ENCODE measurements at places on chromosomes 3 and 15.
A peak's percentile ranks its signal among the peaks of the same experiment; 100 is the strongest.

- DNase-seq, result no peak
These were observed 37.1 kb upstream of the ST3GAL6 start for GRCh38 chr3:98726084-98726483.

DNA sequence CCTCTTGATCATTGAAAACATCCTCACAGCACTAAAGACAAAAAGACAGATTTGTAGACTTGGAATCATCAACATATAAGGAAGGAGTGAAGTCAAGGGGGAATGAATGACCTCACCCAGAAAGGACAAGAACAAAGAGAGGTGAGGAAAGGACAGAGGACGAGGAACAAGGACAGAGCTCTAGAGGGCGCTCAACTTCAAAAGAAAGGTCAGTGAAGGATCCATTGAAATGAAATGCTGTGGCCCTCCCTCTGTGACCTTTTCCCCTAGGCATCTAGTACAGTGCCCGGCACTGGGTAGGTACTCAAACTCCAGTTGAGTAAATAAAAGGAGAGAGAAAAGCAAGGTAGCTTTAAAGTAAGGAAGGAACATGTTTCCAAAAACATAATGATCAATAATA is 2.6 kb downstream of the ATP8B4 start:
- DNase-seq, result no peak

DNA sequence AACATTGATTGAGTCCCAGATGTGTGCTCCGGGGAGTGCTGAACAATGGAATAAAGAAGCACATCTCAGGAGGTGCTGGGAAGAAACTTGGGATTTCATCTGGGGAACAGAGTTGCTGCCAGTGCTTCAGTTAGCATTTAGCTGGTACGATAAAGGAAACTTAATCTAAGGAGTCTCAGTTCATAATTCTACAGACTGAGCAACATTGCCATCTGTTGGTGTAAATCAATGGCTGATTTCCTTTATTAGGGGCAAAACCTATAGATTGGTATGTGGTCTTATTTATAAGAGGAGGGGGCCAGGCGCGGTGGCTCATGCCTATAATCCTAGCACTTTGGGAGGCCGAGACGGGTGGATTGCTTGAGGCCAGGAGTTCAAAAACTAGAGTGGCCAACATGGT is 8.9 kb downstream of the MKRN2OS start:
- no peak for DNase-seq

GRCh38 chr3:156760333-156760732 is 65.8 kb upstream of the LEKR1 start:
- no peak for DNase-seq

DNA sequence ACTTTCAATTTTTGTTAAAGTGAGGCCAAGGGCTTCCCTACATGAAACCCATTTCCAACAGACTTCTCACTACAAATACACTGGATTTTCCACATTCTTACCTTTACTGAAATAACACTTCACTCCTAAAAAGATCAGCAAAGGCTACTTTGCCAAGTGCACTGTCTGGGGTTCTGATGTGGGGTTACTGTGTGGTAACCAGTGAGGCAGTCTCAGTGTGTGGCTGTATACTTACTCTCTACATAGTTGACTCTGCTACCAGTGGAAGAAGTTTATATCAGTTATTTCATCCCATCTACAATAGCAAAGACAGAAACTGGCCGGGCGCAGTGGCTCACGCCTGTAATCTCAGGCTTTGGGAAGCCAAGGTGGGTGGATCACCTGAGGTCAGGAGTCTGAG is 5.6 kb downstream of the WDR82 start:
- DNase-seq, result no peak

- DNase-seq, result no peak
These were observed 675.6 kb downstream of the GRM7 start for GRCh38 chr3:7536510-7536909.

DNA sequence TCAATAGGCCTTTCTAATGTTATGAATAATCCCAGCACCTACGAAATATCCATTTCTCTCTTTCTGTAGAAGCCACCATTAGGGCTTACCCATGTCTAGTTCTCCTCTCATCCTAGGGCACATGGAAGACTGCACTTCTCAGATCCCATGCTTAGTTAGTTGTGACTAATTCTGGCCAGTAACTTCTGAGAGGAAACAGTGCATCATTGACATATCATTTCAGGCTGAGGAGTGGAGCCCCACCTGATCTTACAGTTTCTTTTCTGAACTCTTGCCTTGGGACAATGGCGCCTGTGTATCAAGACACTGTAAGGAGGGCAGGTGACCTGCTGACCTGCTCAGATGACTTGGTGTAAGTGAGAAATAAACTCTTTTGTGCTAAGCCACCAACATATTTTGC is 39.4 kb upstream of the TBL1XR1 start:
- no peak for DNase-seq

DNA sequence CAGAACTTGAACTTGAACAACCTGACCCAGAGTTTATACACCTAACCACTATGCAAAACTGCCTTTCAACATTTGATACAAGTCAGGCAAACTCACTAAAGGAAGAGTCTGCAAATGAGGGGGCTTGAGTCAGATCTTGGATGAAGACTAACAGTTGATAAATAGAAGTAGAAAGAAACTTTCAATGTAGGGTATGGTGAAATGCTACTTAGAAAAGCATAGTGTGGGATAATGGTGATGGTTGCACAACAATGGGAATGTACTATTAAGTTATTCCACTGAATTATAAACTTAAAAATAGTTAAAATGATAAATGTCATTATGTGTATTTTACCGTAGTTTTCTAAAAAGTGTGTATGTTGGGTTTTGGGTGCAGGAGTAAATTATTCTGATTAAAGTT is 19.7 kb upstream of the ZNF280D start:
- DNase-seq, result no peak

GRCh38 chr3:176951144-176951543 is 246.1 kb downstream of the TBL1XR1 start:
- no peak for DNase-seq

- DNase-seq, result no peak
These were observed 29.6 kb downstream of the STAC start for GRCh38 chr3:36409862-36410261.

GRCh38 chr3:23490459-23490858 is 287.3 kb downstream of the UBE2E2 start:
- DNase-seq, result no peak

GRCh38 chr3:185270262-185270955 is 16.6 kb upstream of the EHHADH start:
- DNase-seq, result no peak

DNA sequence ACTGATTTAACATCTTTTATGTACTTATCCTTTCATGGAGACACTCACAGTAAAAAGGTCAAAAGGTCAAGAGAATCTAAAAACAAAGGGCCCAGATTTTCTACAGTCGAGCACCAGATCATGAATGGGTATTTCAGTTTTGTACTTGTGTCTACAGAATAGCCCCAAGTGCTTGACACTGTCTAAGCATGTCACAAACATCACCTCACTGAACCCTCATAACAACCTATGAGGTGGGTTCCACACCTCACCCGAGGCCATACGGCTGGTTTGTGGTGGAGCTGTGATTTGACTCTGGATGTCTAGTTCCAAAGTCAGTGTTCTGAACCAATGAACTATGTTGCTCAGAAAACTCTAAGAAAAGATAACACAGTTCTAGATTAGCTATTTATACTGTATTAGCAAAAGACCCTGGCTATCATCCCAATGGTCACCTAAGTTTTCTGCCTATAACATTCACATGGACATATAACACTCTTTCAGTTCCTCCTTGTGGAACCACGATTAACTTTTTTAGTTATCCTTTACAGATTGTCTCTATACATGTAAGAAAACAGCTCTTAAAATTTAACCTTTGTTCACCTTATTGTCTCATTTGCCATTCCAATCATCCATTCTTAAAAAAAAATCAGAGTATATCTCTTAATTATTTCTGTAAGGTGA is 25.5 kb downstream of the TM6SF1 start:
- DNase-seq, result no peak

DNA sequence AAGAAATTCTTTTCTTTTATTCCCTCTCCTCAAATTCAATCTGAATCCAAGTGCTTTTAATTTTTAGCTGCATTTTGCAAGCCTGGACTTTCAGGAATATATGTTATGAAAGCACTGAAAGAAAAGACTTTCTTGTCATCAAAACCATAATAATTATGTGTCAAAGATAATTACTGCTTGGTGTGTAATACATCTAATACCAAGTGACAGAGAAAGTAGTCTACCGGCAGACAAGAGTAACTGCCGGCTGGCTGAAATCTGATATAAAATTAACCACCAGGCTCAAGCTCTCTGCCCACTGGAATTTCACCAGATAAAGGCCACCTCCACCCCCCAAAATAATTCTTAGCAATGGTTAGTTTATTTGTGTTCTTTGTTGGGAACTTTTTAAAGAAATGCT is 220.9 kb upstream of the CDIN1 start:
- no peak for DNase-seq

DNA sequence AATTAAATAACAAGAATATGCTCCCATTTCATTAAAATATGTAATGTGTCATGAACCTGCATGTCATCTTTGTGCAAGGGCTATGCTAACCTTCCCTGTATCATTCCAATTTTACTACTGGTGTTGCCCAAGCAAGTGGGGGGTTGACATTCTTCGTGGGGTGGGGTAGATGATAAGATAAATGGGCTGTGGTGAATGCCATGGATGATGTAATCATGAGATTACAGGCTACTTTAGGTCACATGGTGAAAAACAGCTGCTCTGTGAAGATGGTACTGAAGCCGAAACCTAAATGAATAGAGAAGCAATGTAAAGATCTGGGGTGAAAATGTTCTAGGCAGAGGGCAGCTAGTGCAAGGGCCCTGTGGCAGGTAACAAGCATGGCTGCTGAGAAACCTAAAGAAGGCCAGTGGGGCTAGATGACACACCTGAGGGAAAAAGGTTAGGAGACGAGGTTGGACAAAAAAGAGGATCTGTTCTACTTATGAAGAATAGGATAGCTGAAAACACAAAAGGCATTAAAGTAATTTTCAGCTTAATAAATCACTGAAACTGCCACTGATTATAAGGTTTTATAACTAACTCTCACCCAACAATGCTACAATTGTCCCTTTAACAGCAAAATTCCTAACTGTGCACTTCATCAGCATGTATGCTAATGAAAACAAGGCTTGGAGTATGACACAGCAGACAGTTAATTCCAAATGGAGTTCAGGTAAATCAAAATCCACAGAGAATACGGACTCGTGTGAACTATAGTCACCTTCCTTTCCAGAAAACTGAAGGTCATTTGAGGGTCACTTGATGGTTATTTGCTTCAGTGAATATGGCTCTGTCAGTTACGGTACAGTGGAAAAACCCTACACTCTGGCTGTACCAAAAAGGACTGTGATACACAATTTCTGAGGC is 35.0 kb downstream of the MTMR10 start:
- no peak for DNase-seq

GRCh38 chr3:178159691-178160220 is 376.5 kb upstream of the KCNMB2 start:
- DNase-seq, result no peak

DNA sequence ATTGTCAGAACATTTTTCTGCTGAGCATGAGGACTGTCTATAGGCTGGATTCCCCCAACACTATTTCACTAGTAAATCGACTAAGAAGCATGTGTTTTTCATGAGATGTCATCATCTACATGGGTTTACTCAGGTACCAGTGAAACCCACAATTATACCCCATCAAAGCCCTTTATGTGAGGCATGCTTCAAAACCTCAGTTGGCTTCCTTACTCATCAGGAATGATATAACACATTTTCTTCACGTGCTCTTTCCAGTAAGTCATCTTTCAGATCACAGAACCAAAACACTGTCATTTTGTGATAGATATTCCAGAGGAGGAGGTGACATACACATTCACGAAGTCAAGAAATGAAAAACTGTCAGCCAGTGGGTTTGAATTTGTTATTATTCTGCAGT is 116.5 kb downstream of the ANO10 start:
- DNase-seq, result no peak

DNA sequence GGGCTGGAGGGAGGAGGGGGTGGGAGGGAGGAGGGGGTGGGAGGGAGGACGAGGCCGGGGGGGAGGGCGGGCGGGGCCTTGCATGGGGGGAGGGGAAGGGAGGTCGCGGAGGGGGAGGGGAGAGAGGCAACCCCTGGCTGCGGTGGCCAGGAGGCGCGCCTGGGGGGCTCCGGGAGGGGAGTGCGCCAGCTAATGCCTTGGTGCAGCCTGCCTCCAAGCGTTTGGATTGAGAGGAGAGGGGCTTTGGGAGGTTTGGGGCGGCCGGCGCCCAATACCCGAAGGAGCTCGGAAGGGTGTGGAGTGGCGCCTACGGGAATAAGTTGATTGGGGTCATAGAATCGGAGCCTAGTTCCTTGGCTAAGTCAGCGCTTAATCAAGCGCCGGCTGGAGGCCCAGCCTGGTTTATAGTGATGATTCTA is 557 bp downstream of the TFG start:
- DNase-seq, result peak; percentile 31

DNA sequence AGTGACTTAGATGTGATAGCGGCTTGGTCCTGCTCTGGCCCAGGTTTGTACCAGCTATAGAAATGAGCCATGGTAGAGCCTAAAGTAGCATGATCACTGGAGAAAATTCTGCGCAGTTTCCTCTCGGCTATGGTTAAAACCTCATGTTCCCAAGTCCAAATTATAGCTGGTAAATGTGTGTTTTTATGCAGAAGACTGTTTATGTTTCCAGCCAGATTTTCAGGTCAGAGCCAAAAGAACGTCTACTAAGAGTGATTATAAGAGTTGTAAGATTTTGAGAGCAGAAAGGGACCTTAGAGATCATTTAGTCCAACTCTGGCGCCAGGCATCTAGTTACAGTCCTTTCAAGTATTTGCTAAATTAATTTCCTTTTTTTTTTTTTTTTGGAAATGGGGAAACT is 333.7 kb downstream of the LPP start:
- DNase-seq, result no peak

DNA sequence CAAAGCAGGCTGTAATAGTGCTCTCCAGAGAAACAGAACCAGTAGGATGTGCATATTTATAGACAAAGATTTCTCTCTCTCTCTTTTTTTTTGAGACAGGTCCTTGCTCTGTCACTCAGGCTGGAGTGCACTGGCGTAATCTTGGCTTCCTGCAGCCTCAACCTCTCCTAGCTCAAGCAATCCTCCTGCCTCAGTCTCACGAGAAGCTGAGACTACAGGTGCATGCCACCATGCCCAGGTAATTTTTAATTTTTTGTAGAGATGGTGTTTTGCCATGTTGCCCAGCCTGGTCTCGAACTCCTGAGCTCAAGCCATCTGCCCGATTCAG is 67.1 kb upstream of the CHD2 start:
- DNase-seq, result no peak

GRCh38 chr3:5298453-5298852 is 110.9 kb downstream of the EDEM1 start:
- DNase-seq, result no peak

All from stimulated activated CD4-positive, alpha-beta T cell treated with anti-CD3 and anti-CD28 coated beads, Interleukin-2, amount 100 ng/mL, for 24 hours (primary cell).